ENCODE measurements at places on chromosomes 3 and 15.

- no peak for DNase-seq
These were observed 706.1 kb upstream of the GOLIM4 start for GRCh38 chr3:168801794-168802193.

DNA sequence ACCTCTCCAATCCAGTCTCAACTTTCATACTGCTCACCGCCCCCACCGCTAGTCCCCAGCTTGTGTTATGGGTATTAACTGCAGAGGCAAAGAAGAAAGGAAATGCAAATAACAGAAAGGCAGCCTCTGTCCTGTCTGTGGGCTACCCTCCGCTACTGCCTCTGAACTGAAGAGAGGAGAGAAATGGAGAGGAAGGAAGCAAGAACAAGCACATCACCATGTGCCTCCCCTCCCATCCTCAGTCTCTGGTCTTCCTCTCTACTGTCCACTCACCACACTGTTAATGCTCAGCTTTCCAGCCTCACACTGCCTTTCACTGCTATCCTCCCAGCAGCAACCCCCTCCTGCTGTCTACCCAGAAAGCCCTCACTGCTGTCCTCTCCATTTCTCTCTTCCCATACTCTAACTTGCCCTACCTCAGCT is 139.0 kb upstream of the SLC2A2 start:
- no peak for DNase-seq

GRCh38 chr15:89419370-89419984 is 76.9 kb downstream of the RHCG start:
- DNase-seq = no peak

DNA sequence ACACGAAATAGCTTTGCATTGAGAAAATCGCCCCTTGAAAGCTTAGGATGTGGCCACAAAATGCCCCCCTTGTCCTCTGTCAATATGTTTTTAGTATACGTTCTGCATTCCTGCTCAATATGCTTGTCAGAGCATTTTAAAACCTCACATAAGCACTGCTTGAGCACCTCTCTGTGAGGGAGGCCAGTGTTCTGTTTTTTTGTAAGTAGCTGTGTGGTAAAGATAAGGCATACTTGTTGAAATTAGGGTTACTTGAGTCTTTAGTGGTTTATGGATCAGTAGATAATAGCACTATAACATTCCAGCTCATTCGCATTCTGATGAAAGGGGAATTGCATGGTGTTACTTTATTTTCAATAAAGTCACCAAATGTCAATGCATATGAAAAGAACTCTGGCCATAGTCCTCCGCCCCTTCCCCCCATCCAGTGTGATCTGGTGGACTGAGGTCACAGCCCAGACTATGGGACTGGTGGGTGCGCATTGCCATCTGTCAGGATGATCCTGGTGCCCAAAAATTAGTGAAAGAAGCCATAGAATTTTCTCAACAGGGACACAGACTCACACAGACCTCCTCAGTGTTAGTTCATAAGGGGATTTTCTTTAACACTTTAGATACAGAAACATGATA is 33.1 kb downstream of the IL1RAP start:
- DNase-seq = no peak

DNA sequence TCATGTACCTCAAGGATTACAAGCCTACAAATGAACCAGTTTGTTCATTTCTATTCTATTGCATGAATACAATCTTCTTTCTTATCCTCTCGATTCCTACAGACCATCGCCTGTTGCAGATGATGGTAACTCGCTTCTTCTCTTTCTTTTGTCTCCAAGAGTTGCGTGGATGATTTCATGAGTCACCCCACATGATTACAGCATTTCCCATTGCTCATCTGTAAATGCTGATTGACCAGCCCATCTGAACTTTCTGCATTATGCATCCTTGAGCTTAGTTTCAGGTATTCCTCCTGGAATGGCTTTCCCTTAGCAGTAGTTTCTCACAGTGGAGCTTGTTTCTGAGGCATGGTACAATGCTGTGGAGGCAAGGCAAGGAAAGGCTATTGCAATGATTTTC is 109.6 kb upstream of the TOPAZ1 start:
- DNase-seq = no peak

DNA sequence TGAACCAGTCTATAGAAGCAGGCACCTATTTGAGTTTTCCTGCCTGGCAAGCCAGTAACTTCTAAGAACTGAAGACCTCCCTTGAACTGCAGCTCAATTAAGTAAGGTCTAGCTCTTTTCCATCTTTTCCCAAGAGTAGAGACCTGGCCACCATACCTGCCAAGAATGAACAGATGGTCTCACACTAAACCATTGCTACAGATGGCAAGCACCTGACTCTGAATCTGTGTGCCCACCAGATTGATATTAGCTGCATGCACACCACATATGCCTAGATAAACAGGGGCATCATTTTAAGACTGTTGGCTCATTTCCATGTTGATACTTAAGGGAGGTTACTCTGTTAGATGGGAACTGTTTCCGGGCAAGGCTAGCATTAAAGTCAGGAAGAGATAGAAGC is 34.8 kb upstream of the GSK3B start:
- DNase-seq = no peak

DNA sequence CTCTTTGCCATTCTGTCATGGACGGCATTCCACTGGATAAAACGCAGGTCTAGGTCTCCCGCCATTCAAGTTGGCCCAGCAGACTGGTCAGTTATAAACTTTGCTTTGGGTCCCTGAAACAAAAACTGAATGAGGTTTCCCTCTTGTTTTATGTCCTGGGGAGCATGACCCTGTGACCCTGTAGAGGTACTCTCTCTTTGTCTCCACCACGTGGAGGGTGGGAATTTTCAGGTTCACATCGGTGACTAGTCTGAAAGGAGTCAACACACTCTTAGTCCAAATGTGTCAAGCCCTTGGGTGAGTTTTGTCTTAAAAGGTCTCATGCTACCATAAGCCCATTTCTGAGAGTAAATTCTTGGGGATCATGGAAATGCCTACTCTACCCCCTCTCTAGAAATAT is 139.9 kb downstream of the PLCH1 start:
- no peak for DNase-seq

GRCh38 chr3:77919244-77919643 is 879.3 kb downstream of the ROBO2 start:
- DNase-seq = no peak

DNA sequence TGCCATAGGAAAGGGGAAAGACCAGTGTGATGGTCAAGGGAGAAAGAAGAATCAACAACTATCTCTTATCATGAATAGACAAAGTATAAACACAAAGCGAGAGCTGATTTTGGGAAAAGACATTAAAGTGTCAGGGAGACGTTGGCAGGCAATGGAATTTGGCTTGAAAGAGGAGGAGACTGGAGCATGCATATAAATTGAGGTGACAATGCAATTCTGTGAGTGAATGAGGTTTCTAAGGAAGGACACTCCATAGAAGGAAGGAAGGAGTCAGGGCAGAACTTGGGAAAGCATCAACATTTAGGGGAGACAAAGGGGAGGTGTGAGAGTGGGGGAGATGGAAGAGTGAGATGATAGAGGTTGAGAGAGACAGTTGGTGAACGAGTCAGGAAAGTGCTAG is 543.0 kb upstream of the TBL1XR1 start:
- DNase-seq = no peak

DNA sequence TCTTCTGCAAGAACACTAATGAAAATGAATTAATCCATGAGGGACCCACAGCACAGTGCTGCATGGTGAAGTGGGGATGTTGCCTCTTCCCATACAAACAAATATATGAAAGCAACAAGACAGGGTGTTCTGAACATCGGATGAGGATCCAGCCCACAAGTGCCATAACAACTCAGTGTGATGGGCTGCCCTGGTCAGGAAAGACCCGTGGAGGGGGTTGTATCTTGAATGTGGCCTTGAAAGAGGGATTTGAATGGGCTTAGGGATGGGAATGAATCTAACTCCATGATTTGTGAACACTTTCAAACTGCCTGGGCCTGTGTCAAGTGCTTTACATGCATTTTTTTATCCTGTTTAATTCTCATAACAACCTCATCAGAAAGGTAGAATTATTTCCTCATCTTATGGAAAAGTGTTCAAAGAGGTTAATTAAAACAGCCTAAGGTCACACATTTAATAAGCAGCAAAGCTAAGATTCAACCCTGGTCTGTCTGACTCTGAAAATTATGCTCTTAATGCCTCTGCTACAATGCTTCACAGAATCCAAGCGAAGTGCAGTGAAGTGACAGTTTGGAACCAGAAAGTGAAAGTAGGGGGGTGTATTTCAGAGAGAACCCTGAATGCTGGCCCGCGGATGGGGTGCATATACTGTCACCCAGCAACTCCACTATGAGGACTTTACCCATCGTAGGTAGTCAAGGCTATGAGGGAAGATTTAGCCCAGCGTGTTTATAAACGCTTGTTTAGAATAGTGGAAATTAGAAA is 65.6 kb upstream of the HEG1 start:
- no peak for DNase-seq

GRCh38 chr15:84883466-84883865 is 996 bp upstream of the SLC28A1 start:
- no peak for DNase-seq

GRCh38 chr15:36251450-36251849 is 328.0 kb upstream of the CDIN1 start:
- DNase-seq = no peak

GRCh38 chr3:106438887-106439286 is 570.1 kb upstream of the CBLB start:
- no peak for DNase-seq

DNA sequence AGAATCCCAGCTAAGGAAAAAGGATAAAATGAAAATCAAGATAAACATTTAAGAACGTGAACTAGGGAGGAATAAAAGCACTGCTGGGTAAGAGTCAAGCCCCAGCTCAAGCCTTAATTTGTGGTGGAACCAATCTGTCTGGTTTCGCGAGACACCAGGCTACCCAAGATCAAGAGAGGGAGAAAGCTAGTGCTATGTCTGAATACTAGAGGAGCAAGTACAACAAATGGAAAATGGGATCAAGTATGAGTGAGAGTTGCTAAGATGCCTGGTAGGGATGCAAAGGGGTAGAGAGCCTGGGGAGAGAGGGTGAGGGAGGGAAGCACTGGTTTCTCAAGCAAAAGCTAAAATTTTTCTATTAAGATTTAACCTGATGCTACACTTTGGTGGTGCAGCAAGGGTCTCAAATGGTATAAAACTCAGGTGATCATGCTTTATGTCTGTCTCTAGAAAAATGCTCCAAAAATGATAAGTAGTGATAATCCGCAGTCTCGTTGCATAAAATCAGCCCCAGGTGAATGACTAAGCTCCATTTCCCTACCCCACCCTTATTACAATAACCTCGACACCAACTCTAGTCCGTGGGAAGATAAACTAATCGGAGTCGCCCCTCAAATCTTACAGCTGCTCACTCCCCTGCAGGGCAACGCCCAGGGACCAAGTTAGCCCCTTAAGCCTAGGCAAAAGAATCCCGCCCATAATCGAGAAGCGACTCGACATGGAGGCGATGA is 1.7 kb upstream of the SETD5 start:
- no peak for DNase-seq

GRCh38 chr3:114034787-114035545 is 21.4 kb downstream of the CCDC191 start:
- no peak for DNase-seq

DNA sequence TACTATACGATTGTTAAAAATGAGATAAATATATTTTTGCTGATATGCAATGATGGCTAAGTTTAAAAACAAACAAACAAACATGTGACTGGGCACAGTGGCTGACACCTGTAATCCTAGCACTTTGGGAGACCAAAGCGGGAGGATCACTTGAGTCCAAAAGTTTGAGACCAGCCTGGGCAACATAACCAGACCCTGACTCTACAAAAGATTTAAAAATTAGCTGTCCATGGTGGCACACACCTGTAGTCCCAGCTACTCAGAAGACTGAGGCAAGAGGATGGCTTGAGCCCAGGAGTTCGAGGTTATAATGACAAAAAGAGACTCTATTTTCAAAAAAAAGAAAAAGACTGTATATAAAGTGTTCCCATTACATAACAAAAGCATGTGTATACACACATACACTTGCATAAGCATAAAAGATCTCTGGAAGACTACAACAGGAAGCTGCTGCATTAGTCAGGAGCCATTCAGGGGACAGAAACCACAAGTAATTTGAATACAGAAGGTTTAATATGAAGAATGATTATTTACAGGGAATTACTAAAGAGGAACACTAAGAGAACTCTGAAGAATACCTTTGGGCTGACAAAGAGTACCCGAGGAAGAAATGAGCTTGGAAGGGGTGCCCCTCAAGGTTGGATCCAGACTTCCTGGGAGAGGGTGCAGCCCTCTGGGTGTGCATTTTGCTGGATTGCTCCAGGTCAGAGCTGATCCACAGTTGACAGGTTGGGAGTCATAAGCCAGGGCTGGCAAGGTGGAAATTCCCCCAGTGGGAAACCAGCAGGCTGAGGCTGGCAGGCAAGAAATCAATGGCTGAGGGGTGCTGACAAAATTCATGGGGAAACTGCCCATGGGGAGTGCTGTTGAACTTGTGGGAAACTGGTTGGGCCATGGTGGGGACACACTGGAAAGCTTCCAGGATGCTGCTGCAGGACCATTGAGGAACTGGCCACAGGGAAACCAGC is 9.3 kb upstream of the TM4SF18 start:
- DNase-seq = no peak

DNA sequence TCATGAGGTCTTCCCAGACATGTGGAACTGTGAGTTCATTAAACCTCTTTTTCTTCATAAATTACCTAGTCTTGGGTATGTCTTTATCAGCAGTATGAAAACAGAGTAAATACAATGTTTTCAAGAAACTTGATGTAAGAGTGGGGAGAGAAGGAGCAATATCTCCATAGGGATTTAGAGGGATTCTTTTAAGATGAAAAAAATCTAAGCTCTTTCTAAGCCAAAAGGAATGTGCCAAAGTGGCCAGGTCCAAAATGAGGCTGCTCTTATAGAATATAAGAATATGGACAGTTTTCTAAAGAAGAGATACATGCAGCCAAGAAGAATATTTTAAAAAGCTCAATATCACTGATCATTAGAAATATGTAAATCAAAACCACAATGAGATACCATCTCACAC is 23.9 kb upstream of the RYK start:
- DNase-seq = no peak

GRCh38 chr15:98840053-98840452 is 167.5 kb downstream of the PGPEP1L start:
- DNase-seq = no peak

GRCh38 chr15:41022487-41023090 is 69.3 kb downstream of the CHAC1 start:
- DNase-seq = peak; percentile 17

GRCh38 chr15:75961331-75961730 is 50.9 kb downstream of the NRG4 start:
- no peak for DNase-seq

DNA sequence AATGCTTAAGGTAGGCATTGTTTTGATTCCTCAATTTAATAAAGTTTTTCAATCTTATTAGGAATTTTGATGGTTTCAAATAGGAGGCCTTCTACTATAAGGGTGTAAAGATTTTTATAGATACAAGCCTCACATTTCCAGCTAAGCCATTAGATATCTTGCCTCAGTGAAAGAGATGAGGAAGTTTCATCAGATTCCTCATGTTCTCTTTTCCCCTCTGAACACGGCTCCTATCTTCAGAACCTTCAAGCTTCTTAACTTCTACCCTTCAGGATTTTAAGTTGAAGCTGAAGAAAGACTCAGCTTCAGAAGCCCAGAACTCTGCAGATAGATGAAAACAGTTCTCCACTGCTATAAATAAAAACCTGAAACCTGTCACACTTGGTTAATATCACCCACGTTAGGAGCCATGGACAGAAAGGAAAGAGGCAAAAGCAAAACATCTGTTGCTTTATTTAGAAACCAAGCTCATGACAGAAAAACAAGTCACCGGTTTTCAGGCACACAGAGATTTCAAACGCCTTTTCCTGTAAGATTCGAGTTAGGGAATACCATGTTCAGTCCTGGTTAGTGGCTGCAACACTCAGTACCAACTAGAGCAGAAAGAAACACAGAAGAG is 82.2 kb upstream of the GOLGA8B start:
- no peak for DNase-seq

Measured in smooth muscle cell of the brain vasculature (primary cell).